ENCODE measurements at places on chromosomes 4 and X. TPM values are rescaled to one million over a fixed set of nuclear protein-coding genes. Genes with fewer than 3 reads are reported as not detected.

- no peak for DNase-seq
Observed at GRCh38 chrX:120464411-120464810, 4.7 kb downstream of the LAMP2 start.

DNA sequence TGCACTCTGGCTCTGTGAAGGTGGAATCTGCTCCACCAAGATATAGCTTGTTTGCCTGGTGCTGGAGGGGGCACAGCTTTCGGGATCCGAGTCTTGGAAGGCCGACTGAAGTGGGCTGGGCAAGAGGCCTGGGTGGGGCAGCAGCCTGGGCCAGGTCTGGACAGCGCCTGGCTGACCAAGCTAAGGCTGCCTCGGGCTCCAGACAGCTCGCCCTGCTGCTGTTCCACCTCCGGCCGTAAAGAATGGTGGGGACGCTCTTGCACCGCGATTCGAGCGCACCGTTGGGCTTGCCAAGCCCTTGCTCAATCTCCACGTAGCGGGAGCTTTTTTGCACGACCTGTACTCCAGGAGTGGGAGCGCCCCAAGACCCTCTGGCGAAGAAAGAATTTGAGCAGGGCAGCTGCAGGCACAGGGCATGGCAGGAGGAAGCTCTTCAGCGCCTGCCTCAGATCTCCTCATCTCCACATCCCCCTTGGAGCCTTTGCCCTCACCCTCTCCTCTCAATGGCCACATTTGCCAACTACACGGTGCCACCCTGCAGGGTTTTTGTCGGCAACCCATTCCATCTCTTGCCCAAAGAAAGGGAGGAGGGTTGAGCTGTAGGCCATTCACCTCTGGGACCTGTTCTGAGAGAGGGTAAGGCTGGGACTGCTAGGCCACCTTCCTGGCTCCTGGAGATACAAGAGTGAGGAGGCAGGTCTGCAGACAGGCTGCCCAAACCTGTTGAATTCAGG lies 18.9 kb downstream of the CNGA2 start:
- no peak for DNase-seq

GRCh38 chr4:113457121-113457520 lies 304.4 kb downstream of the CAMK2D start:
- no peak for DNase-seq

DNA sequence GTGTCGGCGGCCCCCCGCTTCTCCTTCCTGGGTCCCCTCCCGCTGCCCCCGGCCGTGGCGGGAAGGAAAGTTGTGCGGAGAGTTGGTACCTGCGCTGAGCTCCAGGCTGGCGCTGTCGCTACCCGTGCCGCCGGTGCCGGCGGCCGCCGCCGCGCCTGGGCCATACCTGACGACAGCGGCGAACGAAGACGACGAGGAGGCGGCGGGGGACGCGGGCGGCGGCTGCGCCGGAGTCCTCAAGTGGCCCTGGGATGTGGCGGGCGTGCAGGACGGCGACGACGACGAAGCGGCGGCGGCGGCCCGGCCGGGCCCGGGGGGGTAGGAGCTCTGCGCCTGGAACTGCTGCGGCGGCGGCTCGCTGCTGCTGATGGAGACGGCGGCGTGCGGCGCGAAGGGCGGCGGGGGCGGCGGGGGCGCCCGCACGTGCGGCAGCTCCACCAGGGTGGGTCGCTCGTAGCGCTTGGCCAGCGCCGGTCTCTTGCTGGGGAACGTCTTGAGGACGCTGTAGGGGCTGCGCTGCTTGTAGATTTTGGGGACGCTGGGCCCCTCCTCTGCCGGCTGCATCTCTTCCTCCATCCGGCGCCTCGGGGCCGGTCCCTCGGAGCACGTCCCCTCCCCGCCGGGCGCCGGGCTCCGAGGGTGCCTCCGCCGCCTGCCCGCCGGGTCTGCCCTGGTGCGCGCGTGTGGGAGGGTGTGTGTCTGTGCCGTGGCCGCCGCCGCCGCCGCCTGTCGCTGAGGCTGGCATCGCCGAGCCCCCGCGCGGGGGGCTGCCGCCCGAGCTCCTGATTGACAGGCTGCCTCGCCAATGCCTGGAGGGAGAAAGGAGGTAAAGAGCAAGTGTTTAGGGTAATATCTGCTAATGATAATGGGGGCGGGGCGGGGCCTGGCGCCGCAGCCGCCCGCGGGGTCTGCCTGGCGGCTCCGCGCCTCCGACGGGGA lies 618 bp downstream of the BEND4 start:
- DNase-seq = no peak

DNA sequence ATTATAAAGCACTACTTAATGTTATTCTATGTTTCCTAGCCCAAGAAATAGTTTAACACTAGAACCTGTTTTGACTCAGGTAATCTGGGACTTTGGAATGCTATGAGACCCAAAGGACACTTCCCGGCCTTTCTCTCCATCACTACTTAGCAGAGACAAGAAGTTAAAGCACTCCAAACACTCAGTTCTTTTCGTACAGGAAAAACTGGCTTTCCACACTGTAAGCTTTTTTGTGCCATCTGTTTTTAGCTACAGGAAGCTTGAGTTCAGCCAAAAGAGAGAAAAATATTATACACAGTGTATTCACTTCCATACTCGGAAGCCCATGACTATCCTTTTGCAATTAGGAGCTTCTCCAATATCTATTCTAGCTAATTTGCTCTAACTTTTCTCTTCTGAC lies 7.9 kb upstream of the FGF13 start:
- no peak for DNase-seq

GRCh38 chr4:71355045-71355444 lies 16.2 kb downstream of the SLC4A4 start:
- DNase-seq = no peak

- DNase-seq = no peak
Observed at GRCh38 chr4:151361126-151361525, 35.7 kb upstream of the SH3D19 start.

DNA sequence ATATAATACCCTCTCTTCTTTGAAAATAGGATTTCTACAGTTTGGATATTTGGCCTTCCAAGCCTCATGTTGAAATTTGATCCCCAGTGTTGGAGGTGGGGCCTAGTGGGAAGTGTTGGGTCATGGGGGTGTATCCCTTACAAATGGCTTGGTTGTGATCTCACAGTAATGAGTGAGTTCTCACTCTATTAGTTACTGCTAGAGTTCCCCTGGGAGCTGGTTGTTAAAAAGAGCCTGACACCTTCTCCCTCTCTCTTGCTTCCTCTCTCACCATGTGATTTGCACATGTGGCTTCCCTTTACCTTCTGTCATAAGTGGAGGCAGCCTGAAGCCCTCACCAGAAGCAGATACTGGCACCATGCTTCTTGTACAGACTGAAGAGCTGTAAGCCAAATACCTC lies 73.9 kb downstream of the HDAC8 start:
- DNase-seq = no peak

DNA sequence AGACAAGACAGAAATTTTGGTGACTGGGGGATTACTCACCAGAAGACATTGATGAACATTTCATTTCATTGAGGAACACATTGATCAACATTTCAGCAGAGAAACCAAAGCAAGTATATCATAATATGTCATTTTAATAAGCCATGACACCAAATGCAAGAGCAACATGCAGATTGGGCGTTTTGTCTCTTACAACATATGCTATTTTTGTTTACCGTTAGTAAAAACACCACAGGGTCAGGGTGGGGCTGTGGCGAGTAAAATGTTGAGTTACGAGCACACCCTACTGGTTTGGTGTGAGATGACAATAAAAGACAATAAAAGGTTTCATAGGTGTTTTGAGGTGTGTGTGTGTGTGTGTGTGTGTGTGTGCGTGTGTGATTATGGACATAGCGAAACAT lies 294.5 kb downstream of the PDGFC start:
- no peak for DNase-seq

DNA sequence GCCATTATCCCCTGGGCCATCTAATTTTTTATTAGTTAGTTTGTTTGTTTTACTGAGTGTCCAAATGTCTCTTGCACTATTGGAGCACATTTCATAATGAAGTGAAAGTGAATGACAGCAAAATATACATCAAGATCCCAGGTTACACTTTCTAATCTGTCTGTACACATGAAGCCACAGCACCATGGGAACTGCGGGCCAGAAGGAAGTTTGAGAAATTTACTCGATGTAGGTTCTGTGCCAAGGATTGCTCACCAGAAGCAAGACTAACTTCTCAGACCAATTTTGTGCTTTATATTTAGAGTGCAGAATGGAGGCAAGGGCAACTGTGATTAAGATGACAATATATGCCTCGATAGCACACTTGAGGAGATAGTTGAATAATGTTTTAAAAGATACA lies 258.0 kb downstream of the COL25A1 start:
- no peak for DNase-seq

GRCh38 chr4:22900876-22901275 lies 208.1 kb downstream of the GBA3 start:
- no peak for DNase-seq

GRCh38 chrX:155086202-155086840 lies 15.0 kb downstream of the BRCC3 start:
- DNase-seq = no peak

DNA sequence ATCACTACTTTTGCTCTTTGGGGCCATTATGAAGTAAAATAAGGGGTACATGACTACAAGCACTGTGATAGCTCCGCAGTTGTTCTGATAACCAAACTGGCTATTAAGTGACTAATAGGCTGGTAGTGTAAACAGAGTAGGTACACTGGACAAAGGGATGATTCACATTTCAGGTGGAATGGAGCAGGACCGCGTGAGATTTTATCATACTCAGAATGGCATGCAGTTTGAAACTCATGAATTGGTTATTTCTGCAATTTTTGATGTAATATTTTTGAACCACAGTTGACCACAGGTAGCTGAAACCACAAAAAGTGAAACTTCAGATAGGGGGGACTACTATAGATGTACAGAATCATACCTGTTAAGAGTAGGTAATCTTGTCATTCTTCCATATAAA lies 55.8 kb downstream of the PAK3 start:
- DNase-seq = no peak

DNA sequence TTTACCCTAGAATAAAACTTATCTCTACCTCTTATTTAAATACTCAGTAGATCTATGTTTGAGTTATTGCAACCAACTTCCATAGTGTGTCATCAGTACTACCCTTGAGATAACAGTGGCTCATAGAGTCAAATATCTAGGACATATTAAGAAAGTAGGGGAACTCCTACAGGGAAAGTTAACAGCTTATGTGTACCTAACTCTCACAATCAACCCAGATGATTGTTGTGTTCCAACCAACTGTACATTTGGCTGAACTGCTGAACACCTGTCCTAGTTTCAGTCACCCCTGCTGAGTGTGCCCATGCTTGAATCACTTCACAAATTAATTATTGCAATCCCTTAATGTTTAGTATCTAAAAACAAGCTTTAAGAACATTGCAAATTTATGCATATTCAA lies 244.2 kb upstream of the GRID2 start:
- DNase-seq = no peak

GRCh38 chrX:7552760-7553159 lies 290.2 kb upstream of the VCX start:
- DNase-seq = no peak

DNA sequence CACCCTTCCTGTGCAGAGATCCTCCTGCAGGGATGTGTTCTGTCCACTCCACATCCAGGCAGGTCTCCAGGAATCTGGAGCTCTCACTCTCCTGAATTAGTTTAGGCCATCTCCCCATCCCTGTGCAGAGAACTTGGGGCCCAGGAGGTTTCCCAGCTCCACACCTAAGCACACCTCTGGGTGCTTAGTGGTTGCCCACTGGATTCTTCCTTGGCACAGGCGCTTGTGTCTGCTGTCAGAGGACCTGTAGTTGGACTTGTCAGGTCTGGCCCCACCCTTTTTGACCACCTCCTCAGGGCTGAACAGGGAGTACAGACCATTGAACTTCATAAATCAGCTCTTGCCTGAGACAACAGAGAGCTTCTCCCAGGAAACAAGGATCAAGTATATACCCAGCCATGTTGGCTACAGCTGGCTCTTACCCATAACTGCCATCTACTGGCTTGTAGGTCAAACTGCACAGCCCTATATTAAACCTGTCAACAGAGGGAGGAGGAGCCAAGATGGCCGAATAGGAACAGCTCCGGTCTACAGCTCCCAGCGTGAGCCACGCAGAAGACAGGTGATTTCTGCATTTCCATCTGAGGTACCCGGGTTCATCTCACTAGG lies 275.5 kb downstream of the PPARGC1A start:
- DNase-seq = no peak

DNA sequence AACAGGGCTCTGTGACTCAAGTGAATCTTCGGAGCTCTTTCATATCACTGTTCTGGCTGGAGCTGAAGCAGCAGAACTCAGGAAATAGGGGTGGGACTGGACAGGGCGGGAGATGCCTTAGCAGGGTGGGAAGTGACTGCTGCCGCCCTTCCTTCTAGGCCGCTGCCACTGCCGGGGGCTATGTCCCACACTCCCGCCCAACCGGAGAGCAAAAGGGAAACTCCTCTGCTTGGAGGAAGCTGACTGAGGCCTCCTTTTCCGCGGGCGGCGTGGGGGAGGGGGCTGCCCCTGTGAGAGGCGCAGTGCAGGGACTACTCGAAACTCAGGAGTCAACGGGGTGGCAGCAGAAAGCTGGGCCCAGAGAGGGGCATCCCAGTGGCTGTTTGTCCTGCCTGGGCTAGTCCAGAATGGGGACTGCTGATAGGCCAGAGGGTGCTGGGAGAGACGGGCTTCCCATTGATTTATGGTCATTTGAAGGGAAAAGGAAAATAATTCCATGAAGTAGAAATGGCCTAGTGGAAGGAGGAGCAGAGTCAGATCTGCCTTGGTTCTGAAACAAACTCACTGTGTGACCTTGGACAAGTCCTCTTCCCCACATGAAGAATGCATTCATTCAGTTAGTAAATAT lies 36.9 kb downstream of the STARD8 start:
- DNase-seq = no peak

- no peak for DNase-seq
Observed at GRCh38 chr4:8282134-8282641, 12.6 kb downstream of the HTRA3 start.

- DNase-seq = no peak
Observed at GRCh38 chr4:6668391-6668790, 25.3 kb upstream of the S100P start.

GRCh38 chr4:15239866-15240265 lies 188.0 kb upstream of the C1QTNF7 start:
- DNase-seq = no peak

DNA sequence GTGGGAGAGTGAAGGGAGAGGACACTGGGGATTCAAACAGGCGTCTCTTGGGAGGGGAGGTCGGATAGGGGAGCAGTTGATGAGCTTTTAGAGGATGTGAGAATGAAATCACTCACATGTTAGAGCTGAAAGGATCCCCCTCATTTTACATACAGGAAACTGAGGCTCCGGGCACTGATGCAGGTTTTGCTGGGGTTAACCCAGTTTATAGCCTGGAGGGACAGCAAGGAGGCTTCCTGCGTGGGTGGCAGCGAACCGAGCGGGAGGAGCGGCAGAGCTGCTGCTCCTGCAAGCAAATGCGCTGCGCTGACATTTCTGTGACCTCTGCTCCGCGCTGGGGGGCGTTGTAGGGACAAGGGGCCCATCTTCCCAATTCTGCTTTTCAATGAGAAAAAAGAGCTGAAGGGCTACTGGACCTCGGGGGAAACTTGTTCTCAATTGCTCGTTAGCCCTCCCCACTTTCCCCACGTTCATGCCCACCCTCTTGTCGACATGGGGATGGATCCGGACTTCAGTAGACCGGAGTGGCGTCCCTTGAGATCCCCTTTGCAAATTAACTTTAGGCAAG lies 1.2 kb upstream of the NEUROG2 start:
- no peak for DNase-seq

The ITGB1BP2 gene
- total RNA-seq = 19.6 TPM

The CTAG2 gene
- total RNA-seq = not detected

The POLN gene
- 3.1 TPM for total RNA-seq

The VCX3B gene
- total RNA-seq = not detected

The COL25A1 gene
- total RNA-seq = 16.4 TPM

The BEX5 gene
- total RNA-seq = 1.2 TPM

The SNCA gene
- total RNA-seq = 24.4 TPM

The IDS gene
- total RNA-seq = 44.3 TPM

The TEX13B gene
- not detected for total RNA-seq

The SSX5 gene
- total RNA-seq = not detected

All from urinary bladder (tissue), 4 donors.